ENCODE measurements at places on chromosomes 3 and 15.

GRCh38 chr3:124230432-124230831 lies 238.5 kb upstream of the ROPN1 start:
- no peak for DNase-seq

DNA sequence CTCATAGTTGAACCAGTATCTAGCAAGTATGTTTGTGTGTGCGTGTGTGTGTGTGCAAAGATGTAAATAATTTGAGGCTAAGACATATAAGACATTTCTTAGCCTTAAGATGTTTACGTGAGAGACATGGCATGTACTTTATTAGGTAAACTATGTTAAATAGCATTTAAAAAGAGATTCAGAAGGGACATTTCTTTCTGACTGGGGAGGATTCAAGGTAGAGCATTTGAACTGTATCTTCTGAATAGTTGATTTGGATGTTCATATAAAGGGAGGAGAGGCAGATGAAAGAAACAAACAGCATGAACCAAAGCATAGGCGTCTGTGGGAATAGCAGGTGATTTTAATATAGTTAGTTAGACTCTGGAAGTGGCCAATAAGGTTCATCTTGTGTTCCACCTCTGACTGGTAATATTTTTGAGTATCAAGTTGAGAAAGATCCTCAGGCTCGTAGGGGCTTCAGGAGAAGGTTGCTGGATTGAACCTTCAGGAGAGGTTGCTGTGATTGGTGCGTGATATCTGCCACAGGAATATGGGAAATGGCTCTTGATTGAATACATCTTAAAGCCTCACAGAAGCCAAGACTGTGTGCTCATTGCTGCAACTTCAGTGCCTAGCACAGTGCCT lies 12.6 kb downstream of the NFKBIZ start:
- DNase-seq = no peak

GRCh38 chr3:3783696-3784095 lies 15.5 kb upstream of the LRRN1 start:
- DNase-seq = no peak

GRCh38 chr15:85477061-85477460 lies 96.7 kb downstream of the AKAP13 start:
- DNase-seq = peak; percentile 79

GRCh38 chr15:50028326-50028725 lies 90.7 kb downstream of the ATP8B4 start:
- no peak for DNase-seq

- DNase-seq = peak; percentile 15
These were observed 392.1 kb downstream of the TUSC7 start for GRCh38 chr3:117101697-117102096.
